ENCODE measurements at places on chromosomes 6 and 20.
A peak's percentile ranks its signal among the peaks of the same experiment; 100 is the strongest.

DNA sequence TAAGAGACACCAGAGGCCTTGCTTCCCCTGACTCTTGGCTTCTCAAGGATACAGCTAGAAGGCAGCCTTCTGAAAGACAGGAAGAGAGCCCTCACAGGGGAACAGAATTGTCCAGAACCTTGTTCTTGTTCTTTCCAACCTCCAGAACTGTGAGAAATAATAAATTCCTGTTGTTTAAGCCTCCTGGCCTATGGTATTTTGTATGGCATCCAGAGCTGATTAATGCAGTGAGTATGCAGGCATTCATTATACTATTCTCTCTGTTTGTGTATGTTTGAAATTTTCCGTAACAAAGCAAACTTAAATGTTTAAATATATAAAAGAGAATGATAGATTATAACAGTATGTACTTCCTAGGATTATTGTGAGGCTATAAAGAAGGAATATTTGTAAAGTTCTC is 903.4 kb upstream of the FLRT3 start:
- no peak for DNase-seq

DNA sequence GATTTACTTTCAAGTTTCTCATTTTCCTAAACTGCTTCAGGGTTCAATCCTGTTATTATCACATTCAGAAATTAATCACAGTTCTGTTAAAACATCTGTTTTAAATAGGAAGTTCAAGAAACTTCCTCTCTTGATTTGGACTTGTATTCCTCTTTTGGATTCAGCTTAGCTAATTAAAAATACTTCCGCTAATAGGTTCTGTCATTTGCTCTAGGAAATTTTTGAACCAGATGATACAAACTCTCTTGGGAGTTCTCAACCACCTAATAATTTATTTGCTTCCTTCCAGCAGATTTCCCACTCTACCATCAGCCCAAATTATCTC is 15.9 kb upstream of the TMEM30A start:
- DNase-seq, result no peak

DNA sequence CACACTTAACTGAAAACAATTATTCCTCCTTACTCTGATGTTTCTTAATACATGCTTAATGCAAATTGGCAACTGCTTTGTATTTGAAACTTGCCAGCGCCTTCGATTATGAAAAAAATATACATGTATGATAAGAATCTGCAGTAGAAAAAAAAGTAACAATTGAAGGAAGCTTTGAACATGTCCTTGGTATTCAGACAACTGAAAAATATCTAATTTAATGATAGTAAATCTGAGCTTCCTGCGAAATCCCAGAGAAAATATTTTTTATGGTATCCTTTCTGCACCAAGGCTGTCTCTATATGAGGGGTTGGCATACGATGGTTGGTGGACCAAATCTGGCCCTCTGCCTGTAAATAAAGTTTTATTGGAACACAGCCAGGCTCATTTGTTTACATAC is 186.2 kb downstream of the HDGFL1 start:
- no peak for DNase-seq

DNA sequence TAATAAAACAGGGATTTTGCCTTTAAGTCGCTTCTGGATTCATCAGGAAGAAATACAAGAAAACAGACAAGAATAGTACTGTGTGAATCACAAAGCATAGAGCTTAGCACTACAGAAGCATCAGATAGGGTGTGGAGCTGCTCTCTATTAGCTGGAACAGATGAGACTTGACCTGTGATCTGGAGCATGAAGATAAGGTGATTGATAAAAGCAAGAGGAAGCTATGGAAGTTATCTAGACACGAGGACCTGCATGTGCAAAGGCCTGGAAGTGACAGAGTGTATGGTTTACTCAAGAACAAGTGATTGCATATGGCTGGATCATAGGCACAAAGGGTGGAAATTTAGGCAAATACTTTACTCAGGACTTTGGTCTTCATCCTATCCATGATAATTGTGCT is 112.9 kb upstream of the MLIP start:
- peak; percentile 24 for DNase-seq
